Daoy (cell line): ENCODE measurements at places on chromosomes 7 and 10. TPM values are rescaled to one million over a fixed set of nuclear protein-coding genes. Genes with fewer than 3 reads are reported as not detected.

DNA sequence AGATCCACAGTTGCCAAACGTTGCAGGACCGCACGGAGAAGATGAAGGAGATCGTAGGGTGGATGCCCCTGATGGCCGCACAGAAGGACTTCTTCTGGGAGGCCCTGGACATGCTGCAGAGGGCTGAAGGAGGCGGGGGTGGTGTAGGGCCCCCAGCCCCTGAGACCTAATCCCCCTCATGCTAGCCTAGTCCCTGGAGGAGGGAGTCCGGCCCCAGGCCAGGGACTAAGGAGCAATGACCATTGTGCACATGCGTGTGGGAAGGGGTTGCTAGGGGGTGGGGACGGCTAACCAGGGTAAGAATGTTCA lies 1.5 kb upstream of the PCOLCE start:
- no peak for DNase-seq

- DNase-seq: no peak
Measured at GRCh38 chr10:73932620-73933112, 21.7 kb downstream of the PLAU start.

DNA sequence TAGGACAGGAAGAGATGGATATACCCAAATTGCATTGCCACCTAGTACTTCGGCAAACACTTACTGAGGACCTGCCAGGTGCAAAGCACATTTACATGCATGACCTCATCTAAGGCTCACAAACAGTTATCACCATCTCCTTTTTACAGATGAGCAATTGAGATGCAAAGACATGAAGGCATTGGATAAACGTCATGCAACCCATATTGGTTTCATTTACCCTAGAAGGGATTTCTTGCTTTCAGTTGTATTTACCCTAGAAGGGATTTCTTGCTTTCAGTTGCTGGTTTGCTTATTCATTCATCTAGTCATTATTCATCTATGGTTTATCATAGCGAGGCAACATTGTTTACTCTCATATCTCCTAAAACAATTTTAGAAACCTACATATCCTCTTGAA lies 52.2 kb downstream of the STEAP1B start:
- DNase-seq: no peak

The SMKR1 gene
- 2.2 and 2.7 TPM in 2 replicates for total RNA-seq

The ATG9B gene
- total RNA-seq: not detected in 2 replicates

The MMD2 gene
- total RNA-seq: not detected in 2 replicates

The C10orf95 gene
- total RNA-seq: not detected in 2 replicates

The NFE2L3 gene
- 273 and 296 TPM in 2 replicates for total RNA-seq
